ENCODE measurements at places on chromosomes 4 and X. TPM values are rescaled to one million over a fixed set of nuclear protein-coding genes. Genes with fewer than 3 reads are reported as not detected.

EPGN gene
- 0.87 TPM for total RNA-seq

GUCY1B1 gene
- not detected for total RNA-seq

CXCL3 gene
- total RNA-seq: 3.5 TPM

SYTL4 gene
- total RNA-seq: 26.1 TPM

COL4A6 gene
- 10.5 TPM for total RNA-seq

CCDC149 gene
- total RNA-seq: 11.6 TPM

BTK gene
- 8.7 TPM for total RNA-seq

TMEM47 gene
- 9.6 TPM for total RNA-seq

ESX1 gene
- not detected for total RNA-seq

SYN1 gene
- total RNA-seq: not detected

LRP2BP gene
- 0.58 TPM for total RNA-seq

PPP1R2C gene
- not detected for total RNA-seq

BMP3 gene
- 6.7 TPM for total RNA-seq

RIPPLY1 gene
- not detected for total RNA-seq

TMPRSS11F gene
- not detected for total RNA-seq

NHS gene
- total RNA-seq: 7.5 TPM

Measured in stomach (tissue), 19 donors.